HL-60 (cell line): ENCODE measurements at places on chromosomes 1 and 21.

DNA sequence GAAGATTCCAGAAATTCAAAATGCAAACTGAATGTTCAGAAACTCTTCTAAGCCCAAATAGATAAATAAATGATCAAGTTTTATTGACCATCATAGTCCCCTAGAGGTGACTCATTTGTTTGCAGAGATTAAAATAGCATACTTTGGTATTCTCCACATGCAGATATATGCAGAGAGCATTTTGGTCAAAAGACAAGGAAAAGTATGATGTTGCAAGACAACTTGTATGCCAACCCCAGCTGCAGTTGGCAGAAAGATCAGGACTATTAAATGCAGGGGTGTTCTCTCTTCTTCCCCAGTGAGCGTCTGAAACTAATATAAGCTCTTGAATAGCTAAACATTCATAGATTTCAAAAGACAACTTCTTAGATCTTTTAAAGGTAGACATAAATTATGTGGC lies 404.9 kb downstream of the LTN1 start:
- no peak for DNase-seq

- no peak for DNase-seq
Measured at GRCh38 chr1:177170756-177171535, at the start of gene BRINP2. Gene BRINP2 (plus strand): TSS chr1:177170958. CDS start chr1:177229877, 58,919 bp downstream.

- no peak for DNase-seq
Measured at GRCh38 chr1:150995460-150995859, 11.2 kb downstream of the MINDY1 start.

DNA sequence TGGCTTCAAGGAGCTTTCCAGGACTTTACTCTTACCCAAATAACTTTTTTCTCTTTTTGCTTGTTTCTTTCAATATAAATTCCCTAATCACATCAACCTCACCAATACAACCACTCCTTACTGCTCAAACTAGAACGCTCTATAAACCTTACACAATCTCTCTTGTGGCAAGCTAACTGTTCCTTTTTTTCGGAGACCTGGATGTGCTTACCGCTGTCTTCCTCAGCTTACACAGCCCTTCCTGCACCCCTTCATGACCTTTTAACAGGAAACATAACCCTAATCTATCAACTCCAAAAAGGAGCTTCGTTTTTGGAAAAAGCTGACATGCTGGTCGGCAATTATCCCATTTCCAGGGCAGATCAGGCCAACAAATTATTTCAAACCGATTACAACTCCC lies 24.1 kb upstream of the SLC2A5 start:
- DNase-seq = peak; percentile 68

DNA sequence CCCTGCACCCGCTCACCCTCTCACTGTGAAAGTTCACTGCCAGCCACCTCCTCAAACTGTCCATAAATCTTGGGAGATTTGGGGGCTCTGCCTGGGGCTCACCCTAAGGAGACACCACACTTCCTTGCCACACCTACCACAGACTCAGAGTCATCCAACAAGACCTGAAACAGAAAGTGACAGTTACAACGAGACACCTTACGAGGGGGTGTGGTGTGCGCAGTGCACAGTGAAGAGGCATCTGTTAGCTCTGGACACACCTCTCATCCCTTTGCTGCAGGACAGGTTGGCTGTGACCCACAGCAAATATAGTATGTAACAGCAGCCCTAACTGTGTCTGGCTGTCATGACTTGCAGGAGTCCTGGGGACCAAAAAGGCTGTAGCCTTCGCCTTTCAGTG lies 190.2 kb downstream of the NR5A2 start:
- no peak for DNase-seq

GRCh38 chr1:102535829-102536505 lies 539.2 kb upstream of the OLFM3 start:
- DNase-seq = no peak

DNA sequence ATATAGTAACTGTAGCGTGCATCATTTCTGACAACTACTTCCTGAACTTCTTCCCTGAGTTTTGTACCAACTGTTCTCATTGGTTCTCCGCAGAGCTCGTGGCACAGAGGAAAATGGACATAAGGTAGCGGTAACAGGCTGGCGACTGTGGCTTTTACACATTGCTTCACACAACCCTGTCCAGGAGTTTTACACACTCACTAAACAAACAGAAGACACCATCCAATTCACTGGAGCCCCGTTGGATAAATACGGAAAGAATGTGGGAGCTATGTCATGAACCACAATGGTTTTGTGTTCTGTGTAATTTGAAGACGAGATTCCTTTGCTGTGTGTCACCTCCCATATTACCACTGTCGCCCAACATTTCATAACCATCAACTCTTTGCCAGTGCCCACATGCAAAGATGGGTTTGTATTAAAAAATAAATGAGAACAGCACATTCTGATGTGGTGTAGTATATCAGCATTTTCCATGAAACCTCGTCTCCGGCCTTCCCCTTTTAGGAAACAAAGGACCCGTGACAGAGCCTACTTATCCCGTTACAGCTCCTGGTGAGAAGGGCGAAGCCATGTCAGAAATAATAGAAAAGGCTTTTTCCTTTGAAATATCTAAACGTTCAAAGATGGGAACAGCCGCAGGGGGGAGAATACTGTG lies 47.4 kb upstream of the ENAH start:
- no peak for DNase-seq

- no peak for DNase-seq
Measured at GRCh38 chr1:4461726-4462290, 192.6 kb upstream of the AJAP1 start.

DNA sequence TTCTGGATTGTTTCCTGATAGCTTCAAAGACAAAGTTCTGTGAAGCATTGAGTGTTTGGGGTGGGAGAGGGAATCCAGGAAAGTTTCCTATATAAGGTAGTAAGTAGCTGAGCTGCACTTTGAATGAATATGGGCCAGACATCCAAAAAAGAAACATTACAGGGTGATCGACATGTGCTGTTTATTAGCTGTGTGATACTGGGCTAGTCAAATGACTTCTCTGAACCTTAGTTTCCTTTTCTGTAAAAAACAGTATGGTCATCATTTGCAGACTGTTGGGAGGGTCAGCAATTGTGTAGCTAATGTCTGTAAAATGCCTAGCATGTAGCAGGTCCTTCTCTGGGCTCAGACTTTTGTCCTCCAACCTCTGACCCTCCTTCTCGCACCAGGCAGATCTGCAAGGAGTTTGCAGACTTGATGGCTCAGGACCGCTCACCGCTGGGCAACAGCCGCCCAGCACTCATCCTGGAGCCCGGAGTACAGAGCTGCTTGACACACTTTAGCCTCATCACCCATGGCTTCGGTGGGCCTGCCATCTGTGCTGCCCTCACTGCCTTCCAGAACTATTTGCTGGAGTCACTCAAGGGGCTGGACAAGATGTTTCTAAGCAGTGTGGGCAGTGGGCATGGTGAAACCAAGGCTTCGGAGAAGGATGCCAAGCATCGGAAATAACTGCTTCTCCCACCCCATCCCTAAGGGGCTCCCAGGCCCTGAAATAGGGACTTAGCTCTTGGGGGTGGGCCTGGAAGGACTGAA lies 21.1 kb downstream of the TFAP2E start:
- DNase-seq = no peak

GRCh38 chr1:207672522-207673130 lies 27.7 kb downstream of the CR1L start:
- peak; percentile 18 for DNase-seq

DNA sequence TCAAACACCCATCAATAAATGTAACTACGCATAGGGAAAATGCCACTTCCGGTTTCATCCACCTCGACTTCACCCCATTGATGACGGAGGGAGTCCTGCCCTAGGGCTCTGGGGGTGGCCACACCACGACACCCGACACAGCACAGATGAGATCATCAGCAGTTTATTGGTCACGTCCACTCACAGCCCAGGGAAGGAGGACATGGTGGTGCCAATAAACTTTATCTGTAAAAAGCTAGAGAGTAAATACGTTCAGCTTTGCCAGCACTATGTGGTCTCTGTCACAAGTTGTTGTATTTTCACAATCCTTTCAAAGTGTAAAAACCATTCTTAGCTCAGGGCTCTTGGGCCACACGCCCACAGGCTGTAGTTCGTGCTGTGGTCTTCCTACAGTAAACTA lies 16.3 kb downstream of the SETD4 start:
- DNase-seq = no peak

DNA sequence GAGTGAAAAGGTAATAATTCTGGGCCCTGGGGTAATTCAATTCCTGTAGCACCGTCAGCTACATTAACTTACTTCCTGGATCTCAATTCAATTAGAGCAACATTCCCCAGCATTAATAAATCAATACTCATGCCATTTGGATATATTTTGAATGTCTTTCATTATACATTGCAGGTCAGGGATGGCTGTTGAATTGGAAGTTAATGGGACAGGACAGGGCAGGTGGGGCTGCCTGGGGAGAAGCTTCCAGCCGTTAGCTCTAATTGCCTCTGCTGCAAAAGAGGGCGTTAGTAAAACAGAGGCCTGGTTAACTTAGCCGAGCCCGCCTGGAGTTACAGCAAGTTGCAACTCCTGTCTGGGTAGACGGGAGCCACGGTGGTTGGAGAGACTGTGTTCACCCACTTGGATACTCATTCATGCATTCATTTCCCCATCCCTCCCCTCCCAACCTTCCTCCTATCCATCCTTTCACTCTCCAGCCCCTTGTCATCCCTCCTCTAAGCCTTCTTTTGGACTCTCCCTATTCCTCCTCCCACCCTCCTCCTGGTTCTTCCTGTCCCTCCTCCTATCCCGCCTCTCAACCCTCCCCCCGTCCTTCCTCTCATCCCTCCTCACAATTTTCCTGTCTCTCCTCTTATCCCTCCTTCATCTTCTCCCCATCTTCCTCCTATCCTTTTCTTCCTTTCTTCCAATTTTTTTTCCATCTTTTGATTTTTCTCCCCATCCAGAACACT lies 137.6 kb upstream of the RUNX3 start:
- no peak for DNase-seq

DNA sequence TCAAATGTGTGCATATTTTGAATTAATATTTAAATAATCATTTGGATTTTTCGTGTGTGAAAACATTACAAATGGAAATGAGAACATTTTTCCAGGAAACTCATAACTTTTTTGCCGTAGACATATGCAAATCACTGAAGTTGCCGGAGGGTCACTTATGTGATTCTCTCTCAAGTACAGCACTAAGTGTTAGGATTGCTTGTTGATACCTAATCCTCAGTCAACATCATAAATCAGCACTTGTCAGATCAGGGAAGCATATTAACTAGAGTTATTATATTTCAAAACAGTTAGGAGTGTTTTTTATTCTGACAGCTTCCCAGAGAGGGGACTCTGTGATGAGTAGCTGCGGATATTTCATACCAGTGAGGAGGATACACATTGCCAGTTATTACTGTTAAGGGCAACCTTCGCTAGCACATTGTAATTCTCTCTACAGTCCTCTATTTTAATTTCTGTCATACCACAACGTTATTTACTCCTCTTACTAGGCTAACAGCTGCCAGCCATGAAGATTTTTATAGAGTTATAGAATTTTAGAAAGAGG lies 41.5 kb downstream of the NCAM2 start:
- DNase-seq = no peak

DNA sequence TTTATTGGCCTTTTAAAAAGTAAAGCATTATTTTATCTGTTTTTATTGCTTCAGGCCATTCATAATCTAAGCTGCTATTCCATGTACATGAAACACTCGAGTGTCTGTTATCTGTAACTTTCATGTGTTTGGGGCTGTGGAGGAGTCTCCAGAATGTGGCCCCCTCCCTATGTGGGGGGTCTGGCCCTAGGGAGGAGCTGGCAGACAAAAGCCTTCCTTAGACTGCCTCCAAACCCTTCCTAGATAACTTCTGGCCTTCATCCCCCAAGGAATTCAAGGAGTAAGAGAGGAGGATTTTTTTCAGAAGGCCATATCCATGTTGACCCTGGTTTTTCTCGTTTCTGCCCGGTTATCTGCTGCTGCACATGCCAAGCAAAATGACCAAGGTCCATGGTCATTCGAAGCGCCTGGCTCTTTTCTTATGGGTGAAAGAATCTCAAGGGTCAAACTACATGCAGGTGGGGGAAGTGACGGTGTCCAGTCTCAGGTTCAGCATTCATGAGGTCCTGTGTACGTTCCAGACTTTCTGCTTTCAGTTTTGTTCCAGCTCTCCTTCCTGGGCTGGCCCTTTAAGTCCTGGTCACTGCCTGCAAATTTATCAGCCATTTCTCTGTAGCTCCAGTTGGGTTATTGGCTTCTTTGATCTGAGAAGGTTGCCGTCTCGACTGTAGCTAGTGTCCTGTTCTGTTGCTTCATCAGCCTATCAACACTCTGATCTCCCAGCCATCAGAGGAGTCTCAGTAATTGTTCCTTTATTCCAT lies 8.3 kb downstream of the TENT5C start:
- DNase-seq = no peak

DNA sequence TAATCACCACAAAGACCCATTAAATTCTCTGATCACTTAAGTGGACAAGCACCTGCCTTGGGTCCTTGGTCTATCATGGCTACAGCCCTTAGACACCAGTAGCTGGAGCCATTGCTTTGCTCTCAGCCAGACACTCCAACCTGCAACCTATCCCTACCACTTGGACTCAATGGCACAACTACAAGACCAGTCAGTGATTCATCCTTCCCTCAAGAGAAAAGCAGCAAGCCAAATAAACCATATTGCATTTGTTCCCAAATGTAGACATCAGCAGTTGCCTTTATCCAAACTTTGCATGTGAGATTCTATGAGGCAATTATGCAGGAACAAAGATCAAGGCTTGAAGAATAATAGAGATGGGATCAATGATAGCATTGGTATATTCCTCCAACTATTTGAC lies 263.4 kb downstream of the HHIPL2 start:
- DNase-seq = no peak

- DNase-seq = no peak
Measured at GRCh38 chr1:7967651-7968050, 6.1 kb downstream of the PARK7 start.

DNA sequence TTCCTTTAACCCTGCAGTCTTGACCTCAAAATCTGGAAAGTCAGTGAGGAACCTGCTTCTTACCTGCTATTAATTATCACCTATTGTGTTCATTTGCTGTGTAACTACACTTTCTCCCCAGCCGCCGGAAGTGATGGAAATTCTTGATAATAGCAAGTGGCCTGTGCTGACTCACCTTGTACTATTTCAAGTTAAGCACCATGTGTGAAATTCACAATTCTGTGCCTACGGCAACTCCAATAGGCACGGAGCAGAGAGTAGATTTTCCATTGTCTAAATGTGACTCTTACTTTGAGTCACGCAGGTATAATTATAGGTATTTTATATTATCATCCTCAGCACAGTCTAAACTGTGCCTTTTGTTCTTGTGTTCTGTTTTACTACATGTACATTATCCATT lies 466.8 kb downstream of the KIF26B start:
- no peak for DNase-seq

DNA sequence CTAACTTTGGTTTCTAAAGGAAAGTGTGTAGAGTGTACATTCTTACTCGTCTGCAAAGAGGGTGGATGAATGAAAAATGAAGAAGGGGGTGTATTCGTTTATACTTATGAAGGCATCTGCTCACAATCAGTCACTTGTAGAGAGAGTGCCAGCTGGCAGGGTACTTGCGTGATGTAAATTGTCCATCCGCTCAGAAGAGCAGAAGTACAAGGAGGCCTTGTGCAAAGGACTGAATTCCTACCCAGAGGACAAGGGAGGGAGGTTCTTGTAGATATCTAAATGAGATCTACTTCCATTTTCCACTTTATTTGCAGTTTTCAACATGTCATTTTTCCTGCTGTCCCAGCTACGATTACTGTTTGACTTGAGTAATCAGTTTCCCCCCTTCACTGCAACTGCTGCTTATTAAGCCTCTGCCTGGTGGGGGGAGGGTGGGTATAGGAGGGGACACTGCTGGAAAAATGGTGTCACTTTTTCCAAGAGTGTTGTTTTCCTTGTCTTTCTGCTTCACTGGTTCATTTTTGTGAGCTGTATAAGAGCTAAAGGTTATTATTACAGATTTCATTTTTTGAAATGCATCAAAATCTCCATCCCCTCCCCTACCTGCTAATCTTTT lies 67.3 kb downstream of the LAMC1 start:
- DNase-seq = no peak
